Posterior cingulate gyrus (tissue), 11 donors: ENCODE measurements at places on chromosomes 4 and X.

- no peak for DNase-seq
Measured at GRCh38 chr4:73731968-73732610, 8.3 kb upstream of the CXCL8 start.

- DNase-seq: no peak
Measured at GRCh38 chr4:84877051-84877833, 89.2 kb downstream of the WDFY3 start.

- DNase-seq: no peak
Measured at GRCh38 chr4:155582971-155583437, 83.6 kb upstream of the GUCY1A1 start.

- no peak for DNase-seq
Measured at GRCh38 chr4:111450867-111451266, 694.4 kb upstream of the FAM241A start.

- no peak for DNase-seq
Measured at GRCh38 chrX:99078301-99078700, 1331.8 kb downstream of the PCDH19 start.

DNA sequence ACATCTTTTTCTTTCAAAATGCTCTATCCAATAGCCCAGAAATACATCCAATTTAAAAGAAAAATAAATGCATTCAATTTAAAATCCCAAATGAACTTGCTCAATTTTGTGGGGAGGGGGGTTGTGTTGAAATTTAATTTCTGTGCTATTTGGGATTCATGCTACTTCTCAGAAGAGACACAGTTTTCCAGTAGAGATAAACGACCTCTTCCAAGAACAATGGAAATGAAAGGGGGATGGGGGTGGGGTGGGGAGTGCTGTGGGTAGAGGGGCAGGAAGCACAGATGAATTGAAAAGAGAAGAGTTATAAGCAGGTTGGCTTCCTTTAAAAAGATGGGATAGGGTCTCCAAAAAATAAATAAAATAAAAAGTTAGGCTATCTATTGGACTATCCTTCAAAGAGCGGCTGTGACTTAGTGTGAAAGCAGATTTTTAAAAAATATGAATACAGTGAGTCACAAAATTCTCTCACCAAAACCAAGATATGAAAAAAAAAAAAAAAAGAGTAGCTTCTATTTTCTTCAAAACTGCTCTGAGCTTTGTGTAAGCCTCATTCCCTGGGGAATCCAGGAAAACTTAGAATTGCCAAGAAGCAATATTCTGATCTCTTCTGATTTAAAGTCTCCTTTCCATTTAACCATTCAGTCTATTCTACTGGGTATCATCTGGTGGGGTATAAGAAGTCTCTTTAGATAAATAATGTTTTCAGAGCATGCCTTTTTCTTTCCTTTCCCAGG lies 324.3 kb downstream of the PTTG2 start:
- no peak for DNase-seq

GRCh38 chrX:75609406-75609805 lies 86.6 kb upstream of the ZDHHC15 start:
- DNase-seq: no peak

DNA sequence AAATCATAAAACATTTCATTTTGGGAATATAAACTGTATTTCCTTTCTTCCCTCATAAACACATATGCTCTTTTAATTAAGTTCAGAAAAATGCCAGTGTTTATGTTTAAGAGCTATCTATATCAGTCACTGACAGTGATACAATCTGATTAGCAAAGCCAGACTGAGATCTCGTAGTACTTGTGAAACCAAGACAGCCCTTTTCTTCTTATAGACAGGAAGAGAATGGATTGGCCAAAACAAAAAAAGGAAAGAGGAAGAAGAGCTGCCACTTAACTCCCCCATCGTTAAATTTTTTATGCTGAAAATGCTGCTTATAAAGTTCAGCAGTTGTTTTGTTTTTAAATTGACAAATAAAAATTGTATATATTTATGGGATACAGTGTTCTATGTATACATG lies 87.4 kb downstream of the PLAC1 start:
- no peak for DNase-seq

DNA sequence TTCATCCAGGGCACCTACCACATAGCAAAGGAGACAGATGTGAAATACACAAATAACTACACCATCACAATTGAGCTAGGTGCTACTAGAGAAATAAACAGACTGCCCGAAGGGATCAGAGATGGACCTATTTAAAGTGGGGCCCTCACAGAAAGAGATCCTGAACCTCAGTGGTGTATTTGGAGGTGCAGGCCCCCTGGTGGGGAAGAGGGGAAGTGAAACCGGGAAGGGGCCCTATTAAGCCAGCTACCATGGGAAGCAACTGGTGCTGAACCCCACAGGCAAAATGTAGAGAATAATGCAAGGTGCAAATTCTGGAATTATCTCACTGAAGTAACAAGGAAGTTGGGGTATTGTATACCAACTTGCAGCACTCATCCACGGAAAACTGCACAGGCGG lies 78.6 kb upstream of the FAM9A start:
- no peak for DNase-seq

DNA sequence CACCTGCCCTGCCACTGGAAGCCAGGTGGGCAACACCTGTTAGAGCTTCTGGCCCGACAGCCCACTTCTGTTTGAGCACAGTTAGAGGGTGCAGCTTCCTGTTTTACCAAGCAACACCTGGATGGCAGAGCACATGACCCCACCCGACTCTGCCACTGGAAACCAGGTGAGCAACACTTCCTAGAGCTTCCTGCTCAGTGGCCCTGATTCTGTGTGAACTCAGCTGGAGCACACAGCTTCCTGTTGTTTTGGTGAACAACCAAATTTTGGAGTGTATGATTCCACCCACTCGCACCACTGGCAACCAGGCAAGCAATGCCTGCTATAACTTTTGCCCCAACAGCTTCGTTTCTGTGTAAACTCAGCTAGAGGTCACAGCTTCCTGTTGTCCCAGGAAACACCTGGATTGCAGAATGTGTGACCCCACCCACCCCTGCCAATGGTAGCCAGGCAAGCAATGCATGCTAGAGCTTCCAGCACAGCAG lies 163.8 kb upstream of the KLF8 start:
- DNase-seq: no peak

- DNase-seq: no peak
Measured at GRCh38 chr4:142354794-142355420, 491.2 kb downstream of the INPP4B start.

DNA sequence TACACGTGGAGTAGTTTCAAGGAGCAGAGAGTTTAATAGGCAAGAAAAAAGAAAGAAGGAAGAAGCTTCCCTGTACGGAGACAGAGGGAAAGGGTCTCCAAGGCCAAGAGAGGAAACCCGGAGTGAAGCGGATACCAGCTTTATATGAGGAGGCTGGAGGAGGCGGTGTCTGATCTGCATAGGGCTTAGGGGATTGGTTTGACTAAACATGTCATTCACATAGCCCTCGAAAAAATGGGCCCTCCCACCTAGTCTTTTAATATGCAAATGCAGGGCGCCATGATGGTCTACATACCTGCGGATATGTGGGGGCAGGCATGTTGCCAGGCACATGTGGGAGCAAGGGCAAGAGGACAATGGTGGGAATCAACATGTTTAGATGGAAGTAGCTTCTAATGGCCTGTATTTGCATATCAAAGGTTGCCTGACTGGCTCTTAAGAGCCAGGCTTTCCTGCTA lies 103.1 kb upstream of the UGT8 start:
- DNase-seq: no peak

GRCh38 chr4:46254788-46255187 lies 130.9 kb upstream of the GABRG1 start:
- DNase-seq: no peak

- no peak for DNase-seq
Measured at GRCh38 chr4:30416547-30416946, 303.6 kb upstream of the PCDH7 start.

DNA sequence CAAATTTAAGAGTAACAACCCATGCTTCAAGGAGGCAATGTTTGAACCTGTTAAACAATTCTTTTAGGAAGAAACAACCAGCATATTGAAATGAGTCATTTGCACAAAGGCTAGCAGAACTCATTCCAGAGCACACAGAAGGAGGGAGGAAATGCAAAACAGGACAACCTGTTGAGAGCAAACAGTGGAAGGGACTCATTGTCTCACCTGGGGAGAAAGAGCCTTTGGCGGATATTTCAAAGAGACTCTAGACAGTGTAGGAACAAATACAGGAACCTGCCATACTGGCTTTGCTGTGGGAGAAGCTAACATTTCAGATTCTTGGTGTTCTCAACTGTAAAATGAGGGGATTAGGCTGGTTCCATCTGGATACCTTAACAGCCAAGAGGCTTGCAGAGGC lies 14.8 kb upstream of the RASGEF1B start:
- no peak for DNase-seq

- DNase-seq: no peak
Measured at GRCh38 chr4:14902342-14902741, 99.9 kb upstream of the CPEB2 start.

DNA sequence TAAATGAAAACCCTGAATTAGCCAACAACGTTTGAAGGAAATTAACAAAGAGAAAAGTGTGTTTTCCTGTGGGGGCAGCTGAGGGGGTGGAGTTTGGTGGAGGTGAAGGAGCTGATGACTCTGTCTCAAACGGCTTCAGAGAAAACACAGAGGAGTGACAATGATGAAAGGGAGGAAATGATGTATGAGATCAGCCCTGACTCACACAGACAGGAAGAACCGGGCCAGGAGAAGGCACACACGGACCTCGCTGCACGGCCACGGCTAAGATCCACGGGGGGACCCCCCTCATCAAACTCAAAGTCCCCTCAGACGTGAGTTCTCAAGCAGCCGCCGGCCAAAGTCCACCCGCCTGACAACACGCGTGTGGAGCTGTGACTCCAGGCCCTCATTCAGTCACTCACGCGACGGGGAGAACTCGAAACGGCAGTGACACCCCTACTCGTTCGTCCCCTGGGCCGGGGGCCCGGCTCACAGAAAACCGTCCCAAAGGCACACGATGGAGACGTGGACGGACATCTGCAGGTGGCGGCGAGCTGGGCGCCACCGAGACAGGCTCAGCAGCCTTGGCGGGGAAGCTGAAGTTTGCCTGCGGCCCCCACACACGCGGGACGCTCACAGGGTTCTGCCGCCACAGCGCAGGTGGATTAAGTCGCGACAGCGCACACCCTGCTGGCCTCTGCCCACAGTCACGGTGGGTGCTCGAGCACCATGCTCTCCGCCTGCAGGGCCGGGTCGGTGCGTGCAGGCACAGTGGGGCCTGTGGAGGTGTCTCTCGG lies 28.8 kb downstream of the PPP2R3B start:
- DNase-seq: no peak

DNA sequence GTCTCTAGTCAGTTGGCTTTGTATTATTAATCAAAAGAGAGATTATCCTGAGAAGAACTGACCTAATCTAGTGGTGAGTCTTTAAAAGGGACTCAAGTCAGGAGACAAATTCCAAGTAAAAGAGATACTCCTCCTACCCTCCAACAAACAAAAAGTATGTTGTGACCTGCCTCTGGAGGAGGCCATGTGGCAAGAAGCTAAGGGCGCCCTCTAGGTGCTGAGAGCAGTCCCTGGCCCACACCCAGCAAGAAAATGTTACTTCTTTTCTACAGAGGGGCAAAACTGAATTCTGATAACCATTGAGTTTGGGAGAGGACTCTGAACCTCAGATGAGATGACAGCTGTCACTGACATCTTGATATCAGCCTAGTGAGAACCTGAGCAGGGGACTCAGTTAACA lies 953.6 kb upstream of the AGA start:
- DNase-seq: no peak

DNA sequence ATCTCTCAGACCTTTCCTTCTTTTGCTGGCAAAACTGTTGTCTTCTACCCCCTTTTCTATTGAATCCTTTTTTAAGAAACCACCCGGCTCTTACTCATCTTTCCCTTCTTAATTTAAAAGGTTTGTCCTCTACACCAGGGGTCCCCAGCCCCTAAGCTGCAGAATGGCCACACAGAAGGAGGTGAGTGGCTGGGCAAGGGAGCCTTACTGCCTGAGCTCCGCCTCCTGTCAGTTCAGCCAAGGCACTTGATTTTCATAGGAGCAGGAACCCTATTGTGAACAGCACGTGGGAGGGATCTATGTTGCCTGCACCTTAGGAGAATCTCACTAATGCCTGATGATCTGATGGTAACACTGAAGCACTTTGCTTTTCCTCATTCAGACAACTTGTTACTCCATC lies 726.3 kb upstream of the INTU start:
- DNase-seq: no peak

- no peak for DNase-seq
Measured at GRCh38 chr4:83216959-83217683, 67.5 kb downstream of the COQ2 start.

GRCh38 chrX:39532761-39533160 lies 565.0 kb downstream of the BCOR start:
- DNase-seq: no peak

DNA sequence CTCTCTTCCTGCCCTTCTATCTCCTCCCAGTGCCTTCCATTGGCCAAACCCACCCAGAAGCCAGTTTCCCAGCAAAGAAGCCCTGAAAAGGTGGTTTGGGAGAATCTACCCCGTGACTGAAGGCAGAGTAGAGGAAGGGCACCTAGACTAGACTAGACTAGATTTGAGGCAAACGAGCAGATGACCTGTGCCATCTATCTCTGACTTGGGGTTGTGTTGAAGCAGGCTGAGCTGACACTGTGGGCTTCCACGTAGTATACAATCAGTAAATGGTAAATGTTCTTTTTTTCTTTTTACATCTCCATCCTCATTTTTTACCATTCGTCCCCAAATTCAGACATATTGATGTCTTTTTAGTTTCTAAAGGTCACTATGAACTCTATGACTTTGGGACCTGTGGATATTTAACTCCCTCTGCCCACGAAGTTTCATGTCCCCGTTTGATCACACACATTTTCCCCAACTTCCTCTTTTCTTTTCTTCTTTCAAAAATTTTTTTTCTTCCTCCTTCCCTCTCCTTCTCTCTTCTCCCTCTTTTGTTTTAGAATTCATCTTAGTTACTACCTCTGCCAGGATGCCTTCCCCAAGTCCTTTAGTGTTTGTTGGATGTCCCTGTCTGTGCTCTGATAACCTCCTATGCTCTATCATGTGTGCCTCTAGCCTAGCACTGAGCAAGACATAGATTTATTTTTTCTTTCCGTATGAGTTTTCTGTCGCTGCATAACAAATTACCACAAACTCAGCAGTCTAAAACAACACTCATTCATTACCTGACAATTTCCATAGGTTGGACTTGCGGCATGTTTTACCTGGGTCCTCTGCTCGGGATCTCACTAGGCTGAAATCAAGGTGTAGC lies 6.2 kb upstream of the AFF1 start:
- no peak for DNase-seq

DNA sequence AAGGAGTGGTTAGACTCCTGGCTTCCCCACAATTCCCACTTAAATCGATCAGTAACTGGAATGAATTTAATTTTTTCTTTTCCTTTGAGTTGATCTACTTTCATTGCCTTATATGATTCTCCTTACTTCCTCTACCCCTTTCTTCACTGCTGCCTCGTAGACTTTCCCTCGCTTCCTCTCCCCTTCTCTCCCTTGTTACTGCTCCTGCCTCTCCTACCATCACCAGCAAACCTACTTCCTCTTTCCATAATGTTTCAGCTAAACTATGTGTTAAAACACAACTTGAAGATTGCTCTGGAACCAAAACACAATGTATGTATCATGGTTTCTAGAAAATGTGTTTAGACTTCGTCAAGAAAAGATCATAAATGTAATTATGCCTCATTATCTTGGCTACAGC lies 132.0 kb upstream of the TET2 start:
- DNase-seq: no peak

GRCh38 chrX:40284852-40285251 lies 187.1 kb upstream of the BCOR start:
- DNase-seq: no peak

GRCh38 chrX:1041091-1041490 lies 171.4 kb downstream of the CRLF2 start:
- no peak for DNase-seq

- no peak for DNase-seq
Measured at GRCh38 chr4:119659576-119659975, 31.0 kb upstream of the PDE5A start.

- no peak for DNase-seq
Measured at GRCh38 chrX:12366440-12366839, 228.2 kb downstream of the FRMPD4 start.
